ENCODE measurements at places on chromosomes 7 and 10. TPM values are rescaled to one million over a fixed set of nuclear protein-coding genes. Genes with fewer than 3 reads are reported as not detected.

Gene SLC16A9
- polyA plus RNA-seq: 0.19 TPM

Gene YAE1
- 6.1 TPM for polyA plus RNA-seq

Gene RBM20
- not detected for polyA plus RNA-seq

Gene SRI
- polyA plus RNA-seq: 46.5 TPM

Gene GTF2I
- 187 TPM for polyA plus RNA-seq

Gene INSYN2A
- not detected for polyA plus RNA-seq

Gene LDB3
- polyA plus RNA-seq: 0.01 TPM

Gene ERVW-1
- polyA plus RNA-seq: not detected

DNA sequence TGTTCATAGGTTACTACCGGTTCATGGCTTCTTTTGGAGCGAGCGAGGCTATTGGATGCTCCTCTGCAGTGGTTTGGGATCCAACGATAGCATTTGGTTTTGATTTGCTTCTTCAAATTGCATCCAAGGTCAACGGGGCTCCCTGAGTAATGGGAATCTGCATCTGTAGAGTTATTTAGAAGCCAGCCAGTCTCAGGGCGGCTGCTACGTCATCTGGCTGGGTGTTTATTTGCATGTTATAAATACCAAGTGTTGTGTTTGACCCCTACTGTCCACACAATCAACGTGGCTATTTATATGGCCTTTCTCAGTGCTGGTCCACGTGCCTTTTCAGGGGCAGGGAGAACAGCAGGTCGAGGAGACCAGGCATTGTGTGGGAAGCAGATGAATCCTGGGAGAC, 137.7 kb downstream of the PRPF18 start:
- no peak for DNase-seq

DNA sequence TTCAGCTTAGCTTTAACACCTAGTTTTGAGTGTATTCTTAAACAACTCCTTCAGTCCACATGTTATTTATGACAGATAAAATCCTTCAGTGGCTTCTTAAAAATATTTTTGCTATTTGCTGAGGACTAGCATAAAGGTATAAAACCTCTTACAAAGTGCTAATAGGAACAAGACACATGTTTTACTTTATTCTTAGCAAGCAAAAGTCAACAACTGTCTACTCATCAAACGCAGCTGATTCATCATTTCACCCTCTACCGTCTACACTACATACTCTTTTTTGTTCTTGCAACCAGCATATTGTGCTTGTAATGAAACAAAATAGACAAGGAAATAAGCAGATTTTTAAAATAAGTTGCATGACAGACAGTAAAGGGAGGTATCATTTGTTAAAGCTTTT, 319.7 kb downstream of the SNX13 start:
- no peak for DNase-seq

DNA sequence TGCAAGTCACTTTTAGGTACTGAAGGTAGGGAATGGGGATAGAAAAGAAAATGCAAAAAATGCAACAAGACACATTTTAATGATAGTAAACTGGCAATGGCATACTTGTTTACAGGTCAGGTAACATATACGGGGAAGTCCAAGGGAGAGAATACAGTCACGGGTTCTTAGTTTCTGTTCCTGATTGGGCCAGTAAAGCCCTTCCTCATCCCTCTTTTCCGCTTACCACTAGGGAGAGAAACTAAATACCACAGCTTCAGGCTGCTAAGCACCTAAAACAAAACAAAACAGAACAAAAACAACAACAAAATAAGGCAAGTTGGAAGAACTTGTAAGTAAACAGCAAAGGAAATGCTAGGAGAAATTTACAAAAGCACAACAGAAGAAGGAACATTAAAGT, 65.2 kb upstream of the OGDHL start:
- peak; percentile 23 for DNase-seq

- DNase-seq: no peak
Observed at GRCh38 chr10:52106899-52107298, 207.2 kb upstream of the DKK1 start.

DNA sequence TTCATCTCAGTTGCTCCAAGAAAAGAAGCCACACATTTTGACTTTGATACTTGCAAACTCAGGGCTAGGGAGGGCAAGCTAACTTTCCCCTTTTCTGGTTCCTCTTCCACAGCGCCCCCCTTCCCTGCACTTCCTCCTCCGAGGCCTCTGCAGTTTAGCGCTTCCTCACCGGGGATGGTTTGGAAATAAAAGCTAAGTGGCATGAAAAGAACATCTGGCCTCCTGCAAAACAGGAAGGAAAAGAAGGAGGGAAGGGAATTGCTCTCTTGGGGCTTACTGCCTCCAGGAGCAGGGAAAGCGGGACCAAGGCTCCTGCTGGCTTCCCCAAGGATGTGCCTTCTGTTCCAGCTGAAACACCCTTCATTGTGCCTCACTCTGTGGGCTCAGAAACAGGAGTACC, 42.3 kb downstream of the PRKCQ start:
- DNase-seq: no peak

DNA sequence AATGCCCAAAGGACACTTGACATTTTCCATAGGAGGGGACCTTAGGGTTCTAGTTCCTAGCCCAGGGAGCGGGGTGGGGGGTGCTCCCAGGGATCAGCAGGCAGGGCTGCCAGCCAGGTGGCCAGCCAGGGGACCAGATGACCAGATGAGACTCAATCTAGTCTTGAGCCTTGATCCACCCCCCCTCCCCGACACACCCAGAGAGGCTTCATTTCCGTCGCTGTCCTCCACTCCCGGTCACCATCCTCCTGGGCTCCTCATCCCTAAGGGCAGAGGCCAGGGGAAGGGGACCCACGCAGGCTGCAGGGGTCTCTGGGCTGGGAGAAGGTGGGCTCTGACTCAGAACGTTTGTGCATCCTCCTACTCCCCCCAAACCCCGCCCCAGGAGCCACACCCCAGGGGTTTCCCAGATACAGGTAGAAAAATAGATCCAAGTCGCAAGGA, 1.0 kb downstream of the STX1A start:
- no peak for DNase-seq

All from B cell (primary cell).